ENCODE measurements at places on chromosomes 12 and 14. TPM values are rescaled to one million over a fixed set of nuclear protein-coding genes. Genes with fewer than 3 reads are reported as not detected.

DNA sequence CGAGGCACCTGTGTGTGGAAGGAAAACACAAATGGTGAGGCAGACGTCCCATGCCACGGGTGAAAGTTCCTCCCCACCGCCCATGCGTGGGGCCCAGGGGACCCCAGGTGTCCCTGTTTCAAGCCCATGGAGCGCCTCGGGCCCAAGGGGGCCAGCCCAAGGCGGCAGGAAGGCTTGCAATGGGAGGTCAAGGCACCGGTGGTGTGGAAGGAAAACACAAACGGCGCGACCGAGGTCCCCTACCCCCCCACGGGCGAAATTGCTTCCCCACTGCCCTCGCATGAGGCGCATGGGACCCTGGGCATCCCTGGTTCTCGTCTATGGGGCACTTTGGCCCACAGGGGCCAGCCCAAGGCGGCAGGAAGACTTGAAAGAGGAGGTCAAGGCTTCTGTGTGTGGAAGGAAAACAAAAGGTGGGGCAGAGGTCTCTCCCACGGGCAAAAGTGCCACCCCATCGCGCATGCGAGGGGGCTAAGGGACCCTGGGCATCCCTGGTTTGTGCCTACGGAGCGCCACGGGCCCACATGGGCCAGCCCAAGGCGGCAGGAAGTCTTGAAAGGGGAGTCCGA, 379.4 kb downstream of the ALG10 start:
- no peak overlapping the region for H3K4me3 ChIP-seq
- DNase-seq: no peak
- H3K27ac ChIP-seq: no peak overlapping the region

- no peaks in the 10 kb centered on the region for H3K36me3 ChIP-seq
- DNase-seq: no peak
- H3K4me3 ChIP-seq: no peak overlapping the region
- no peak overlapping the region for H3K27ac ChIP-seq
These were observed 72.3 kb upstream of the TMX1 start for GRCh38 chr14:51167587-51168214.

- H3K36me3 ChIP-seq: no peaks in the 10 kb centered on the region
- no peak for DNase-seq
- no peaks in the 10 kb centered on the region for H3K27me3 ChIP-seq
- peaks cover 38% of the 10 kb centered on the region for H3K4me1 ChIP-seq
- peak overlapping the region; percentile 62 for H3K4me3 ChIP-seq
These were observed 1.7 kb downstream of the ARHGAP5 start for GRCh38 chr14:32078858-32079216.

- H3K4me3 ChIP-seq: no peak overlapping the region
- H3K36me3 ChIP-seq: no peaks in the 10 kb centered on the region
- H3K4me1 ChIP-seq: no peaks in the 10 kb centered on the region
- H3K27ac ChIP-seq: no peak overlapping the region
- no peaks in the 10 kb centered on the region for H3K27me3 ChIP-seq
These were observed 1088.5 kb upstream of the TMEM132C start for GRCh38 chr12:127178463-127178862.

DNA sequence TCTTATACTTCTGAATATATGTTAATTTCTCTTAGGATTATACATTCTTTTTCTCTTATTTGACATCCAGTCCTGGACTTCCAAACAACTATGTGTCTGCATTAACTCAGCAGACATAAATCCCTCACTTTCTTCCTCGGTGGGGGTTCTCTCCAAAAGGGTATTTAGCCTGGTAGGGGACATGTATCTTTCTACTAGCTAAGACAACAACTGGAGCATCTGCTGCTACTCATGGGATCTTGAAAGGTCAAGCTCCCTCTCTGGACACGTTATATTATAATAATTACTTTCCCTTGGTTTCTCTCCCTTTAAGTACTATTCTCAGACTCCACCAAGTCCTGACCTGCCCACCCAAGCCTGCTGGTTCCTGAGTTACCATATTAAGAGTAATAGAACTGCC, 983.7 kb upstream of the FLRT2 start:
- no peak for DNase-seq
- no peaks in the 10 kb centered on the region for H3K36me3 ChIP-seq
- H3K4me1 ChIP-seq: no peaks in the 10 kb centered on the region
- no peaks in the 10 kb centered on the region for H3K27me3 ChIP-seq
- no peak overlapping the region for H3K27ac ChIP-seq

EXOC3L4 gene
- total RNA-seq: 1.7 TPM

DNA sequence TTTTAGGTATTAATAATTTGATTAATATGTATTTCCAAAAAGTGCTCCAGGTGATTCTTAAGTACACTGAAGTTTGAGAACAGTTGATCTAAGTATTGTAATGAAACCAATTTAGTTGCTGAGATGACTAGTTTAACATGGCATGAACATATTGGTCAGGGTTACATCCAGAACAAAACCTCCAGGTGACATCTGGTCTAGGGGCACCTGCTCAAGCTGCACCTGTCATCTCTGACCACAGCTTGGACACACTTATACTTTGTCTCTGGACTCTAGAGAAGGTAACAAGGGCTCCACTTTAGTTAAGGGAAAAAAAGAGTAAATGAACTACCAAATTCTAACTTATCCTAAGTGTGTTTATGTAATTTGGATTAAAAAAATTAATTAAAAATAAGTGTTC, 8.1 kb downstream of the ARID2 start:
- H3K4me1 ChIP-seq: peaks cover 13% of the 10 kb centered on the region
- no peak for DNase-seq
- H3K27ac ChIP-seq: no peak overlapping the region
- no peak overlapping the region for H3K4me3 ChIP-seq

RERG gene
- 1.4 TPM for total RNA-seq

TMX1 gene
- total RNA-seq: 36.2 TPM

- H3K27ac ChIP-seq: no peak overlapping the region
- H3K27me3 ChIP-seq: no peaks in the 10 kb centered on the region
- H3K36me3 ChIP-seq: no peaks in the 10 kb centered on the region
- H3K4me3 ChIP-seq: no peak overlapping the region
- H3K4me1 ChIP-seq: peaks cover 29% of the 10 kb centered on the region
These were observed 7.5 kb downstream of the PTPN6 start for GRCh38 chr12:6958609-6959057.

GRCh38 chr12:104929368-104929767, 28.7 kb downstream of the SLC41A2 start:
- no peaks in the 10 kb centered on the region for H3K27me3 ChIP-seq
- no peak overlapping the region for H3K27ac ChIP-seq
- no peaks in the 10 kb centered on the region for H3K36me3 ChIP-seq
- no peaks in the 10 kb centered on the region for H3K4me1 ChIP-seq

Measured in PC-9 (cell line).